ENCODE measurements at places on chromosomes 7 and 10.

DNA sequence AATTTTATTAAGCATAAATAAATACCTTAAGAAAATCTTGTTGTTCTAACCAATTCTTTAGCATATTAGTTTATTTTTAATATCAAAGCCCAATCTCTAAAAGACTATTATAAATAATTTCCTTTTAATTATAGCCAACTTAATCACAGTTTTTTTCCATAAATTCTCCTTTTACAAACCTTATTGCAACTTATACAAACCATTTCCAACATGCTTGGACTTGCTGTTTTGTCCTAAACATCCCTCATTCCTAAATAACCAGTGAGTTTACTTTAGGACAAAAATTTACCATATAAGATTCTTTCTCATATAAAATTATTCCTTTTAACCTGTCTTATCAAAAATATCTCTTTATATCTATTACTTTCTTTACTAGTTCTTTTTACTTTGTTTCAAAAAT, 25.2 kb upstream of the LSM8 start:
- no peak for DNase-seq

DNA sequence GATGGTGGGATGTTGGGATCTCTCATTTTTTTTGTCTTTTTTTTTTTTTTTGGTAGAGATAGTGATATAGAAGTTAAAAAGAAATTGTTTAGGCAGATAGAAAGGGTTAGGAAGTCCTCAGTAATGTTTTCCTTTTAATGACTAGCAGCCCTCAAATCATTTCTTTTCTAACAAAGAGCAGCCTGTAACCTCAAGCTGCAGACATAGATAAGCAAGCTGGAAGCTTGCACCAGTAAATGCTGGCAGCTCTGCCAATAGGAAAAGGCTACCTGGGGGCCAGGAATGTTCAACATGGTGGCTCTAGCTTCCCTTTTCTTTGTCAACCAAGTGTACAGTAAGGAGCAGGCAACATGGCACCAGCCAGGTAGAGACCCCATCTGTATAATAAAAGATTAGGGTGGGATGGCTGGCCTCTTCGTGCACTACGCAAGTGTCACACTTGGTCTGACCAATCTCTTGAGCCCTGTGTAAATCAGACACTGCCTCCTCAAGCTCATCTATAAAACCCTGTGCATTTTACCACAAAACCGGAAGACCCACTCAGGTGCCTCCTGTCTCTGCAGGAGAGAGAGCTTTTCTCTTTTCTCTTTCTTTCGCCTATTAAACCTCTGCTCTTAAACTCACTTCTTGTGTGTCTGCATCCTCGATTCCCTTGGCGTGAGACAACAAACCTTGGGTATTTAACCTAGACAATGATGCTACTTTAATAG, 212.9 kb downstream of the SNX10 start:
- DNase-seq, result no peak

GRCh38 chr10:15860692-15861201, 440 bp upstream of the MINDY3 start:
- DNase-seq, result no peak

DNA sequence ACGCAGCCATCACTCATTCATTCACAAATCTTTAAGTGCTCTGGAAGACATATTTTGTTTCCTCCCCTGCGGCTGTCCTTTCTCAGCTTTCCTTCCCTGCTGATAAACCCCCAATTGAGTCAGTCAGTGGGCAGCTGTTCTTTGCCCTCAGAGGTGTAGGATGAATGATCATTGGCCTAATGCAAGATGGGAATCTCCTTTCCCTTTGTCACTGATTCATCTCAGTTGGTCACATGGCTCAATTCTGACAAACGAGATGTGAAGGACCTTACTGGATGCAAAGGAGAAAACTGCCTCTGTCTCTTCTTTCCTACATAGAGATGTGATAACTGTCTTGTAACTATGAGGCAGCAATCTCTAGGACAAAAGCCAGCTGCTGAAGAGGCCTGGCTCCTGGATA, 44.6 kb downstream of the COL28A1 start:
- no peak for DNase-seq

DNA sequence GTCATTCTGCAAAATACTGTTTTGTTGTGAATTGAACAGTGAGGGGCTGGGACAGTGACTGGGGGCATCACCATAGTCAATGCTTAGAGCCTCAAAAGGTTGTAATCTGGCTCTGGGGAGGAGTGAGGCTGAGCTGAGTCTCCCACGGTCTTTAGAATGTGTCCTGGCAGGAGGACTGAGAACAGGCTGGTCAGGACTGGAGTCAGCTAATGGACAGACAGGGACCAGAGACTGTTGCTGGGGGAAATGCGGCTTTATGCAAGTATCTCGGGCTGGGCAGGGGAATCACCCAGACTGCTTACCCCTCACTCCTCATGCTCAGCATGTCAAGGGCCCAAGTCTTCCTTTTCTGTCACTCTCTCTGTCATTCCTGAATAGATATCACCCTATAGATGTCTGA, 346.5 kb downstream of the TYW1 start:
- no peak for DNase-seq

All from stimulated activated CD4-positive, alpha-beta T cell treated with anti-CD3 and anti-CD28 coated beads, Interleukin-1b, Interleukin-23, amount 100 ng/mL, for 1 hour (primary cell).